ENCODE measurements at places on chromosomes 7 and 10.

- DNase-seq: no peak
Observed at GRCh38 chr7:36651404-36651803, 72.9 kb downstream of the AOAH start.

GRCh38 chr7:23242321-23242720, 4.3 kb upstream of the GPNMB start:
- DNase-seq: no peak

GRCh38 chr10:113987156-113987555, 56.5 kb upstream of the ADRB1 start:
- DNase-seq: no peak

DNA sequence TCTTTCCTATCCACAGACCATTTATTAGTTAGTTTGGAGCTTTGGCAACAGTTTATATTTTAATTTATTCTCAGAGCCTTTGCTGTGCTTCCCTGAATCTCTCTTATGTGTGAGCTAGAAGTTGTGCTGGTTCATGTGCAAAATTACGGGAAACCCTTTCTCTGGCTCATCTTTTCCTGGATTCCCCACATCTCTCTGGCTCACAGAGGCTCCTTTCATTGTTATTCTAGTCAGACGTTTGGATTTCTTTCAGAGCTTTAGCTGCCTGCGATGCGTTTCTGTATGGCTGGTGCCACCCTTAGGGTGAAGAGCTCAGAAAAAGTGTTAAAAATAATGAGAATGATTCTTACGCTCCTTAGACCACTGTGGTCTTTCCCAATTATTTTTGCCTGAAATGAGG, 53.3 kb downstream of the TPST1 start:
- no peak for DNase-seq

DNA sequence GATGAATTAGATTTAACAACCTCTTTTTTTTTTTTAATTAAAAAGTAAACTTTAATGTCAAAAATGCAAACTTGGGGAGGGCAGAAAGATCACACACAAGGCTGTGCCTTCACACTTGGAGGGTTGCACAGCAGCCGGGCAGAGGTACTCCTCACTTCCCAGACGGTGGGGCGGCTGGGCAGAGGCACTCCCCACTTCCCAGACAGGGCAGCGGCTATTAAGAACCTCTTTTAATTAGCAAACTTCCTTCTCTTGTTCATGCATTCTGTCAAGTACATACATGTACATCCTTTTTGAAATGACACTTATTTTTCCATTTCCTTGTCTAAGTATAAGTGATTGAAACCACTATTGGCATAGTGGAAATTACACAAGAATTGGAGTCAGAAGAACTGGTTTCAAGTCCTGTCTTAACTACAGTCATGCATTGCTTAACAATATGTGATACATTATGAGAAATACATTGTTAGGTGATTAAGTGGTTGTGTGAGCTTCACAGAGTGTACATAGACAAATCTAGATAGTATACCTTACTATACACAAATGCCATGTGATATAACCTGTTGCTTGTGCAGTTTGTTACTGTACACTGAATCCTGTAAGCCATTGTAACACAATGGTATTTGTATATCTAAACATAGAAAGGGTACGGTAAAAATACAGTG, 26.5 kb downstream of the BTRC start:
- DNase-seq: no peak

DNA sequence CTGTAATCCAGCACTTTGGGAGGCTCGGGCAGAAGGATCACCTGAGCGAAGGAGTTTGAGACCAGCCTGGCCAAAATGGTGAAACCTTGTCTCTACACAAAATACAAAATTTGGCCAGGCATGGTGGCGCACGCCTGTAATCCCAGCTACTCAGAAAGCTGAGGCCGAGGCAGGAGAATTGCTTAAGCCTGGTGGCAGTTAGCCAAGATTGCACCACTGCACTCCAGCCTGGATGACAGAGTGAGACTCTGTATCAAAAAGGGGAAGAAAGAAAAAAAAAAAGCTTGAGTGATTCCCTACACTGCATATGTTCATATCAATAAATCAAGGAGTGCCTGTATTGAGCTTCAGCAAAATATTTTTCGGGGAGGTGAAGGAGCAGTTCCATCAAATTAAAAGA, 45.8 kb upstream of the SRRM3 start:
- DNase-seq: no peak

DNA sequence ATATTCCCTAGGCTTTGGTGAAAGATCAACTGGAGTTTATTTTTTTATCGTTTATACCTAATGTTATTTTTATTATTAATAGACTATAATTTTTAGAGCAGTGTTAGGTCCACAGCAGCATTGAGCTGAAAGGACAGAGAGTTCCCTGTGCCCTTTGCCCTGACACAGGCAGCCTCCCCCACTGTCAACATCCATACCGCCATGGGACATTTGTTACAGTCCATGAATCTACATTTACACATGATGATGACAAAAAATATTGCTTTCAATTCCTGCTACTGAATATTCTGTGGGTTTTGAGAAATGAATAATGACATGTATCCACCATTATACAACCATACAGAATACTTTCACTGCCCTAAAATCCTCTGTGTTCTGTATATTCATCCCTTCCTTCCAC, 1297.5 kb upstream of the SORCS1 start:
- DNase-seq: no peak

GRCh38 chr7:56051053-56051338, 248 bp downstream of the PSPH start:
- DNase-seq: no peak

- DNase-seq: no peak
Observed at GRCh38 chr10:15738270-15738925, 18.7 kb upstream of the ITGA8 start.

All from T follicular helper cell (primary cell).